ELF-1 (cell line): ENCODE measurements at places on chromosomes 4 and X.

- no peak for DNase-seq
Measured at GRCh38 chrX:22467571-22467970, 194.9 kb downstream of the CBLL2 start.

GRCh38 chr4:134747108-134747805 is 545.7 kb upstream of the PABPC4L start:
- no peak for DNase-seq

GRCh38 chr4:101418466-101418865 is 71.1 kb upstream of the PPP3CA start:
- DNase-seq: no peak

GRCh38 chr4:24404281-24404680 is 180.1 kb downstream of the DHX15 start:
- no peak for DNase-seq

GRCh38 chr4:112288455-112288854 is 2.8 kb upstream of the TIFA start:
- DNase-seq: no peak

DNA sequence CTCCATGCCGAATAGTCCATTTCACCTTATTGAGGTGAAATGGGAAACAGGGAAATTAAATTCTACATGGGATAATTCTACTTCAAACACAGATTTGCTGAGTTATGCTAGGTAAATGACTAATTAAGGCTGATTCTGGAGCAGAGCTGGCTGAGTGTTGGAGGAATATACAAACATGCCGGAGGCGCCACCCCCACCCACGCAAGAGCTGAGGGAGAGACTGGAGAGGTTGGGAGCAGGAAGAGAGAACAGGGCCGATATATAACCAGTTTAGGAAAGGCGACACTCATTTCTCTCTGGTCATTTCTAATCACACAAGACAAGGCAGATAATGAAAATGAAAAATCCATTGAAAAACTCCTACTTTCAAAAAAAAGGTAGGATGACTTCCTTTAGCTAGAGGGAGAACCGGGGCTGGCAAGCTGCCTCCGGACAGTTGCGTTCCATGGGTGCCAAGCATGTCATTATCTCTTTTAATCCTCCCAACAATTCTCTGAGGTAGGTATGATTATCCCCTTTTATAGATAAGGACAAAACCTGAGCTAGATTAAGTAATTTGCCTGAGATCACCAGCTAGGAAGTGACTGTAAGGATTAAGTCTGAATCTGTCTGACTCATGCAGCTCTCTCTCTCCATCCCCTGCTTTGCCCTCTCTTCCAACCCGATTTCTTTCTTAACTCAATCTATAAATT is 27.6 kb upstream of the CFAP299 start:
- no peak for DNase-seq

GRCh38 chr4:126727461-126727860 is 905.3 kb upstream of the INTU start:
- no peak for DNase-seq

DNA sequence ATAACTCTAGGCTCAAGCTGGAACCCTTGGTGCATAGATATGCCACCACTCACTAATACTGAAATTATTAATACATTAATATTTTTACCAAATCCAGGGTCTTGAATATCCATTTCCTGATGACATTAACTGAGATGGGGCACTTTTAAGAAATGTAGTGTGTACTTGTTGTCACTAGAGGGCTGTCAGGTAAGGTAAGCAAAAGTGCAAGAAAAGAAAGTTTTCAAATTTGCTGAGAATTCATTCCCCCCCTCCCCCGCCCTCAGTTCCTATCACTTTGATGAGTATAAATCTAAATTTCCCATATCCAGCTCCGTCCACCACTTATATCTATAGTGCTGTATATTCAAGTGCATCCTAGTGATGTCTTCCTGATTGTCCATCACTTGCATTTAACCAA is 20.5 kb upstream of the WDR44 start:
- DNase-seq: no peak

- no peak for DNase-seq
Measured at GRCh38 chr4:3687538-3687937, 78.6 kb upstream of the ADRA2C start.

DNA sequence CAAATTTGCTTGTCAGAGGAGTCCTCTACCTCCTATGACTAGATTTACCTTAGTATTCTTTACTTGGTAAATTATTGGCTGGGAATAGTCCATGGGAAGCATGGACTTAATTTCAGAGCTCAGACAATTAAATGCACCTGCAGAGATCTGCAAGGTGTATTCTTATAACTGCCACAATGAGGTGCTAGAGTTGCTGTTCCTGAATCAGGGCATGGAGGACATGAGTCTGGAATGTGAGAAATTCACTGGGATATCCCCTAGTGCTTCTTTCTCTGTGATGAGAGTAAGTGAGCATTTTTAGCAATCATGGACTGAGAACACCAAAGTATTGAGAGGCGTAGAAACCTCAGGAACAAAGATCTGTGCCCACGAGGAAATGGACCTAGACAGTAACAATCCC is 32.9 kb upstream of the GRID2 start:
- peak; percentile 19 for DNase-seq

DNA sequence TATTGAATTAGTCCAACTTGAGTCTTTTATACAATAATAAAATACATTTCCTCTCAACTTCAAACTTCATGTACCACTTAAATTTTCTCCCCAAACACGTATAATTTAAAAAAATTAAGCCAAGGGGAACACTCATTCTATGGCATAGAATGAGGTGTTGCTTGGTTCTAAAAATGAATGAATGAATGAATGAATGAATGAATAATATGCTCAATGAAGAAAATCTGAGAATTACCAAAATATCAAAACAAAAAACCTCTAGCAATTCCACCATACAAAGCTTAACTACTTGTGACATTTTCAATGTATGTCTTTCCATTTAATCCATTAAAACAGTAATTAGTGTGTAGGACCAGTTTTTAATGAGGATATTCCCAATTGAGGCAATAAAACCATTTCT is 62.7 kb upstream of the PLAC8 start:
- DNase-seq: no peak

DNA sequence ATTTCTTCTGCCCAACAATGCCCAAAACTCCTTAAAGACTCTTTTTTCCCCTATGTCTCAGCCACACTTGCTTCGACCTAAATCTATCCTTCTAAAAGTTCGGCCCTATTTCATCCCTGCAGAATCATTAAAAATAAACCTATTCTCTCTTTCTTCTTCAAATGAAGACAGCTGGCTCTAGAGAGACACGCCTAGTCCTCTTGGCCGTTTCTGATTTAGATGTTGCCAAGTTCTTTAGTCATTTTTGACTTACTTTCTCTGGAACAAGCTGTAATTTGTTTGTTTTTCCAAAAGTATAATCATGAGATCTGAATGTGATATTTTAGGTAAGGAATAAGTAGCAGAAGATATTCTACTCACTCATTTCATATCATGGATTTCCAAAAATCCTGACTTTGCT is 211.6 kb downstream of the CENPC start:
- no peak for DNase-seq

DNA sequence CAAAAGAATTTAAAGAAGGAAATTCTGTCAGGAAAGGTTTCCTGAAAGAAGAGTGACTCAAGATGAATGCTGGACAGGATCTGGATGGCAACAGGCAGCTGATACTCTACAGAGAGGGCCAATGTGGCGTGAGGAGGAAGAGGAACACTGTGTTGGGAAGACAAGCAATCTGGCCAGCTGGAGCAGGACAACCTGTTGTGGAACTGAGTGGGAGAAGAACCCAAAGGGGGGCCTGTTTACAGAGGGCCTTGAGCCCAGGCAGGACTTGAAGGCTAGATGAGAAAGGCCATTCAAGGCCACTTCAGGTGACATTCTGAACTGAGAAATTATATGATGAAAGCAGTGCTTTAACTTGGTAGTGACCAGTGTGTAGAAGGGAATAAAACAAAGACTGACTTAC is 8.5 kb downstream of the OTUD4 start:
- DNase-seq: no peak
